ENCODE measurements at places on chromosomes 1 and 21. TPM values are rescaled to one million over a fixed set of nuclear protein-coding genes. Genes with fewer than 3 reads are reported as not detected.

Gene PLPPR4
- 1.7 TPM for polyA plus RNA-seq

DNA sequence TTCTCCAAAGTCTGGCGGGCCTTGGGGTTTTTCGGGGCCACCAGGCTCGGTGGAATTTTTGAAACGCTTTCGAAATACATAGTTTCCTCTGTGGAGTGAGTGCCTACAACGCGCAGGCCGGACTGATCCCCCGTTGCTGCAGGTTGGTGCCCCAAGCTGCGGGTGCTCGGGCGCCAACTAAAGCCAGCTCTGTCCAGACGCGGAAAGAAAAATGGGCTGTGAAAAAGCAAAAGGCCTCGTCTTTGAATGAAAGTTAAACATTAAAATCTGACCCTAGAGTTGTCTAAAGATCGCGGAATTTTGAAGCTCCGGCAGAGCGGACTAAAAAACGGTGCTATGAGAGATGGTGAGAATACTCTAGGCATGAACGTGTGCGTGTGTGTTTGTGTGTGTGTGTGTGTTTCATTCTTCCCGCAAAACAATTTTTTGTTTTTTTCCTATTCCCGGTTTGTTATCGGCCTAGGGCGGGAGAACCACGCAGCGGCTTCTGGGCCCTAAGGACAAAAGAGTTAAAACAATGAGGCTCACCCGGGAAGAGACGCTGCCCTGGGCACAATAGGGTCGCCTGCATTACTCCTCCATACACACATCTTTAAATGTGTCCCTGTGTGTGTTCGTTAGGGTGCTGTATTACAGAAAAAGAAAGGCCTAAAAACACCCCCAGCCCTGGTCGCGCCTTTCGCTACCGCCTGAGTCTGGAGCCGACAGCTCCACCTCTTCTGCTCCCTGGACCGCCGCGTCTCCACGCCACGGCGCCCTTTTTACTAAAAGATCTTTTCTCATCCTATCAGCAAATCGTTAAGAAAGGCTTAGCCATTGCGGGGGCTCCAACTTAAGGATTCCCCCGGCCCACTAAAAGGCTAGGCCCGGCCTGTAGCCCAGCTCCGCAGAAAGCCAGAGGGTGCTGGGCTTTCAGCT lies 3.2 kb downstream of the TBX15 start:
- DNase-seq = no peak

DNA sequence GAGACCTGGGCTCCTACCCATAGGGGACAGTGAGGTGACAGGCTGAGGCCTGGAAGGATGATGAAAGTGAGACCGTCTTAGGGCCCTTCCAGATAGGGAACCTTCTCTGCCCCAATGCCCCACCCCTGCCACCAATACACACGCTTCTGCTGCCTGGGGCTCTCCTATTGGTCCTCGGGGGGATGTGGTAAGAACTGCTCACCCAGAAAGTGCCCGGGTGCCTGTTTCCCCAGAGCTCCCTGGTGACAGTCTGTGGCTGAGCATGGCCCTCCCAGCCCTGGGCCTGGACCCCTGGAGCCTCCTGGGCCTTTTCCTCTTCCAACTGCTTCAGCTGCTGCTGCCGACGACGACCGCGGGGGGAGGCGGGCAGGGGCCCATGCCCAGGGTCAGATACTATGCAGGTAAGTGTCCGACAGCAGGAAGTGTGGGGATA lies 948 bp downstream of the SEMA4A start:
- DNase-seq = no peak

DNA sequence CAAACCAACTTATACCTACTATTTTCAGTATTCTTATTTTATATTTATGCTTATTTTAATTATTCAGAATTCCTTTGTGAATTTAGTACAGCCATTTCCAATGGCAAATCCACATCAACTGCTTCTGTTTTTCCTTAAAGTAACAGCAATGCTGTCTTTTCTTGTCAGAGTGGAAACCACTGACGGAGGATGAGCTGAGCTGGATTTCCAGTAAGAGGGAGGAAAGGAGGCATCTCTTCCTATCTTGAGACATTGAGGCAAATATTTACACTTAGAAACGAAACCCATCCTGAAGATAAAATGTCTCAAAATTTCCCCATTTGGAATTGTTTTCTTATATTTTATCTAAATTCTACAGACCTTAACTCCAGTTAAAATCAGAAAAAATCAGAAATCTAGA lies 66.1 kb upstream of the SLC44A3 start:
- no peak for DNase-seq

GRCh38 chr21:15224346-15225086 lies 159.7 kb upstream of the NRIP1 start:
- DNase-seq = no peak

All from right renal cortex interstitium (tissue), 3 donors.